ENCODE measurements at places on chromosomes 5 and 9. TPM values are rescaled to one million over a fixed set of nuclear protein-coding genes. Genes with fewer than 3 reads are reported as not detected.

GRCh38 chr9:68877219-68877618 is 136.7 kb downstream of the PRKACG start:
- DNase-seq: no peak

- DNase-seq: no peak
Observed at GRCh38 chr5:8615142-8615858, 746.4 kb downstream of the MTRR start.

NUTM2F gene
- not detected for total RNA-seq

DNA sequence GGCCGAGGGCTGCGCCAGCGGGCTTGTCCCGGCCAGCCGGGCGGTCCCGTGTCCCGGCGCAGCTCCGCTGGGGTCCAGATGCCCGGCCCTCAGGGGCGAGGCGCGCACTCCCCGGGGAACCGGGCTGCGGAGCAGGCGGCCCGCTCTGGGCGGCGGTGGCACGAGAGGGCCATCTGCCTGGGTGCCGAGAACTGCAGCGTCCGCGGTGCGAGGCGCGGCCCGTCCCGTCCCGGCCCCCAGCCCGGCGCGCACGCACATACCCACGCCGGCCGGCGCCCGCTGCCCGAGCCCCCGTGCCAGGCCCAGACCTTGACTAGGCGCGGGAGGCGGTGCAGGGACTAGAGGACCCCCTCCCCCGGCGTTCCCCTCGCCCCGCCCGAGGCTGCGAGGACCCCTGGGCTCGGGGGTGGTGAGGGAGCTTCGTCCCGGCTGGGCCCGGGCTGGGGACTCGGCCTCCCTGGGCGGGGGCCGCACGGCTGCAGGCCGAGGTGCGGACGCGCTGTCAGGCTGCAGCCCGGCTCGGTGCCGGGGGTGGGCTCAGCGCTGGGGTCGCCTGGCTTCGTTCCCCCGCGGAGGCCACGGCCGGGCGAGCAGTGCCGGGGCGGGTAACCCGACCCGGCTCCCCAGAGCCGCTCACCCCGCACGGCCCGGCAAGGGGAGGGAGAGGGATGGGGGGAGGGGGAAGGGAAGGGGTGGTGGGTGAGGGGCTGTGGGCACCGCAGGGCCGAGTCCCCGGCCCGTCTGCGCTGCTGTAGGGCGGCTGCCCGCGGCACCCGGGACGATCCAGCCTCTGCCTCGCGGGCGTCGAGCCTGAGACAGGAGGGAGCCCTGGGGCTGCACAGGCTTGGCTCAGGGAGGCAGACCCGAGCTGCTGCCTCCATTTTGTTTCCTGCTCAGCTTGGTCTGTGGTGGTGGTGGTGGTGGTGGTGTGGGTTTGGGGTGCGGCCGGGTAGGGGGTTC is 1.2 kb upstream of the NSD1 start:
- no peak for DNase-seq

DNA sequence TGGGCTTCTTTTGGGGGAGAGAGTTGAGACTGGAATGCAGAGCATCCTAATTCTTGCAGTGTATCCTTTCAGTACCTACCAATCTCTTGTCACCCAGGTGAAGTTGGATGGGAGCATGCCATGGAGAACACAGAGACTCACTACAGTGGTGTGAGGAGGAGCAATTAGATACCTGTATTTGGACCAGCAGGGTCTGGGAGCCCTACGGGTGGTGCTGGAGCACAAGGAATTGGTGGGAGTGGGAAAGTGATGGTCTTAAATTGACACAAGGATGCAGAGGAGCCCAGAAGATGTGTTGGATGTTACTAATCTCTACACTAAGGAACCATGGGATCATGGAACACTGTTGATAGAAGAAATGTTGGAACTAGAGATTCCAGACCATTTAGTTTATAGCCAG is 212.7 kb downstream of the CHSY3 start:
- no peak for DNase-seq

LRRC19 gene
- not detected for total RNA-seq

OLFM1 gene
- total RNA-seq: 3.5 TPM

GRCh38 chr5:97909541-97909940 is 726.5 kb upstream of the RIOK2 start:
- DNase-seq: no peak

DNA sequence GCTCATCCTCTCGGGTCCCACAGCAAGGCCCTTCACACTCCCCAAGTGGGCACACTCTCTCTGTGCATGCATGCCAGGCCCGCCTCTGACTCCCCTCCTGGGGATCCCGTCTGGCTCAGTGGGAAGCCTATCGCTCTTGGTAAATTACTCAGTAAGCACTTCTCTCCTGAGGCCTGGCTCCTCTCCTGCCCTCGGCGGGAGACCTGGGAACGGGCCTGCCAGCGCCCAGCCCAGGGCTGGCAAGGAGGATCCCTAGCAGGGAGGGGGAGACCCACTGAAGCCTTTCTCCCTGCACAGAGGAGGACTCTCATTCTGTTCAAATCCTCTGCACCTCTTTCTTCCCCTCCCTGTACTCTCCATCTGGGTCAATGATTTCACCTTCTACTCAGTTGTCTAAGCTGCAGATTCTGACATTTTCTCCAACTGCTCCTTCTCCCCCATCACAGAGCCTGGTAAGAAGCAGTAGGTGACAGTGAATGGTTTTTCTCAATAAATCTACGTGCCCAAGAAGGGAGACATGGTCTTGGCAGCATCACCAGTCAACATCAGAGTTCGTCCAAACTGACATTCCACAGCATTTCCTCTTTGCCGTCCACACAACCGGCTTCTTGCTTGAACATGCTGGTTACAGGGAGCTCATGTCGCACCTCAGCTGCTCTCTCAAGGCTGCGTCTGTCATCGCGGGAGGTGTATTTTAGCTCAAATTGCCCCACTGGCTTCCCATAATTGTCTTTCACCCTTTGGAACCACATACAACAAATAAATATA is 81.9 kb downstream of the GPR21 start:
- no peak for DNase-seq

DNA sequence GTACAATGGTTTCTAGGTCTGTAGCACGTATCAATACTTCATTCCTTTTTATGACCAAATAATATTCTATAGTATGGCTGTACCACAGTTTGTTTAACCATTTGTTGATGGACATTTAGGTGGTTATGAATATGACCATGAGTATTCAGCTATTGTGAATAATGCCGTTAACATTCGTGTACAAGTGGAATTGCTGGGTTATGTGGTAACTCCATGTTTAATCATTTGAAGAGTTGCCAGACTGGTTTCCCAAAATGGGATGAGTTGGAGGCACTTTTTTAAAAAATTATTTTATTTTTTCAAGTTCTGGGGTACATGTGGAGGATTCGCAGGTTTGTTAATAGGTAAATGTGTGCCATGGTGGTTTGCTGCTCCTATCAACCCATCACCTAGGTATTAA is 4.6 kb downstream of the SNX2 start:
- no peak for DNase-seq

DNA sequence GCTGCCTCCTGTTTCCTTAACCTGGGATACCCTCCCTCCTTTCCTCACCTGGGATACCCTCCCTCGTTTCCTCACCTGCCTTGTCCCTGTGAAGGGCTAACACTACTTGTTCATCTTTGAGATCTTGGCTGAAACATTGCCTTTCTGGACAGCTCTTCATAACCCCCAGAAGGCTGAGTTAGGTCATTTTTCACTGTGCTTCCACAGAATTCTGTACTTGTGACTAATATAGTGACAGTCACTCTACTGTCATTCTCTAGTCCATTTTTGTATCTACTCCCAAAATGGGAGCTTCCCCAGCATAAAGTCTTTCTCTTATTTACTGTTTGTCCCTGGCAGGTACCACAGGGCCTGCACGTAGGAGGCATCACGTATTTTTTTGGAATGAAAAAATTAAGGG is 21.5 kb upstream of the DAB2 start:
- DNase-seq: no peak

TYRP1 gene
- not detected for total RNA-seq

DNA sequence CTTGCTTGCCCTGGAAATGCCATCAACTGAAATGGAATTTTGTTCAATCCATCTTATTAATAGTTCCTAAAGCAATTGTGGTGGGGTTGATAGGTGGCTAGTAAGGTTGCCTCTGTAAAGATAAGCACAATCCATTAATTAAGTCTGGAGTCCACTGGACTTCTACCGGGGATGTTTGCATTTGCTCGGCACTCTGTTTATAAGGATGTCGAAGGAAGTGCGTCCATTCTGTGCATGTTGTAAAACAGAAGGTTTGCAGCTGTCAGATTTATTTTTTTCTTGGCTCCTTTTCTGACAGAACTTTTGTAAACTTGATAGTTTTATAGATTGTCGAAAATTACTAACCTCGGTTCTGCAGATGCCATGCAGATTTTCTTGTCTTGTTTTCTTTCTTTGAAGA is 12.8 kb upstream of the TNFAIP8 start:
- DNase-seq: no peak

DNA sequence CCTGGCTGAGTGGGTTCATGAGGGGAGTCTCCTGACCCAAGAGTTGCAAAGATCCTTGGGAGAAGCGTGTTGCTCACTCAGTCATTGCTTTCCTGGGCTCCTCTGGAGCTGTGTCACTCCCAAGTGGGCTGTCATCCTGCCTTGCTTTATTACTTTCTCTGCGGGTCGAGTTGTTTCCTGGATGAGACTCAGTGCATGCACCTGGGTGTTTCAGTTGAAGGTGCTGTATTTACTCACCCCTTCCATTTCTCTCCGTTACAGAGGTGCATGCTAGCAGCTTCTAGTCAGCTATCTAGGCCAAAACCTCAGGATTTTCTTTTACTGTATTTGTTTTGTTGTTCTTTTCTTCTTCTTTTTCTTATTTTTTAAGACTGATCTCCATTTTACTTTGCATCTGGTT is 785.5 kb upstream of the EDIL3 start:
- no peak for DNase-seq

DNA sequence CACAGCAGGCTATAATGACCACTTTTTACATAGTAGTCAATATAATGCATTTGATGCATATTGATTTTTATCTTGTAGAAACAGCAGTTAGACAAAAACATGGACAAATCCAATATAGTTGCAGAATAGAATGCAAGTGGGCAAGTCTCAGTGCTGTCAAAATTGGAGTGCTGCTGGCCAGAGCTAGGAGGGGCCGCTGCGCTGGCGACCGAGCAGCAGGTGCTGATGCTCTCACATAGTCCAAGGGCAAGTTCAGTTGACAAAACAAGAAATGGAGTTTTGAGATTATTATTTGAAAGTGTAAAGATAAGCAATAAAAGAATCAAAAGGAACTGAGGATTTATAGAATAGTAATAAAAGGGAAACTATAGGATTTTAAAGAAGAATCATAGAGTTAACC is 60.6 kb upstream of the CDK20 start:
- no peak for DNase-seq

GIN1 gene
- 11.0 TPM for total RNA-seq
